B cell (primary cell): ENCODE measurements at places on chromosomes 6 and 20.

- DNase-seq, result no peak
Measured at GRCh38 chr6:30542915-30543314, 13.4 kb downstream of the GNL1 start.

DNA sequence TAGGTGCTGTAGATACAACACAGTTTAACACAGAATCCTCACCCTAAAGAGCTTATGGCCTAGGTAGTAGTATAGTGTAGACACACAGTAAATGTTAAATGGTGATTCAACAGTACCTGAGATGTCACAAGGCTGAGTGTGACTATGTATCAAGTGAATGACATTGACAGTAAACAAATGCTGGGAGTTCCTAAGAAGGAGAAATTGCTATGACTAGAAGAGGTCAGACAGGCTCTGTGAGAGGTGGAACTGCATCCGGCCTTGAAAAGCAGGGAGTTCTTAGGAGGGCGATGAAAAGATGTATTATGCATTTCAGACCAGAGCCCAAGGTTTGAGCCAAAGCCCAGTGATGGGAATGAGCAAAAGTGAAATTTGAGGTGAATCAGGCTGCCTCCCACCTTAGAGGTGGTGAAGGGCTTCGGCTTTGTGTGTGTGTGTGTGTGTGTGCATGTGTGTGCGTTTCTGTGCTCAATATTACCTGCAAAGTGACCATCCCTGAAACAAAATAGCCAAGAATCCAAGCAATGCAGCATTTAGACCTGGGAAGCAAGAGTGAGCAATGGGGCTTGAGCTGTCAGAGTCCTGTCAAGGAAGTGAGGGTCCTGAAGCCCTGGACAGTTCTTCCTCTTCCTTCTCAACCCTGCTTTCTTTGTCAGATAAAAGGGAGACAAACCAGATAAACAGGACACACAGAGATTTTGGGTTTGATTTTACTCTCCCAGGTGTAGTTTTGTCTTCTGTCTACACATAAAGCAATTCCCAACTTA is 32.3 kb upstream of the CITED2 start:
- DNase-seq, result no peak

- no peak for DNase-seq
Measured at GRCh38 chr20:20489648-20490341, 121.9 kb downstream of the INSM1 start.

- no peak for DNase-seq
Measured at GRCh38 chr6:84442208-84442607, 214.8 kb upstream of the CEP162 start.

DNA sequence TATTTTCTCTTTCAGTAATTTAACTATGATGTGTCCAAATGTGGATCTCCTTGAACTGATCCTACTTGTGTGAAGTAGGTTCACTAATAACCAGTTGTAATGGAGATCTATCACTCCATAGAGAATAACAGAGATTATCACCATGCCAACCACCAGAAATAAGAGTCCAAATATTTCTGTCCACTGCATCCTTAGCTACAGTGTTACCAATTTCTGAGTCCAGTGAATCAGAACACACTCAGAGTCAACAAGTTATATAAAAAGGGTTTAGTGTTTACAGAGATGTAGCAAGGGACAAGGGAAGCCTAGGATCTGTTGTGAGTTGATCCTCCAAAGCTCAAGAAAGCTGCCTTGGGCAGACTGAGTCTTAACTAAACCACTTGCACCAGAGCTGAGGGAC is 882.8 kb downstream of the TBC1D32 start:
- no peak for DNase-seq

DNA sequence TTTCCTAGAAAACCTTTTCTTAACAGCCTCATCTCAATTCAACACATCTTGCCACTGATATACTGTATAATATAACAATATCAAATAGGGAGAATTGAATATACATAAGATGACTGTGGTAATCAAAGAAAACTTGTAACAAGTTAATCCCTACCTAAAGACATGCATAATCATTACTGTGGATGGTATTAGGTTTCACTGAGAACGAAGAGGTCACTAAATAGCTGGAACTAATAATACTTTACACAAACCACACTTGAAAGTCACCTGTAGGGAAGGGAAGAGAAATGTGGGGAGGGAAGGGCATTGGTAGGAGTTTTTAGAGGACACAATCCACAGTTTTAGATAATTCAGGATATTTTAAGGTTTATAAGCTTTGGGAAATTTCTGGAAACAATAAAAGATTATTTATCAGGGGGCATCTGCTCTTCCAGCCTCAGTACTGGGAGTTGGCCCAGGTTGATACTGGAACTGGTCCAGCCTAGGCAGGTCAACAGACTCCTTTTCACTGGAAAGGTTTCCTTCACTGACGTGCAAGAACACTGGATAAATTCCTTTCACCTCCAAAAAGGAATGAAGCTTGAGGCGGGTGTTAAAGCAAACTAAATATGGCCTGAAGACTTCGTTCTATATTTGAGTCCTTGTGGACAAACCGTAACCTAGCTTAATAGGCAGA is 44.0 kb downstream of the MAP7 start:
- DNase-seq, result no peak

GRCh38 chr20:59101961-59102360 is 59.4 kb upstream of the PRELID3B start:
- DNase-seq, result no peak

DNA sequence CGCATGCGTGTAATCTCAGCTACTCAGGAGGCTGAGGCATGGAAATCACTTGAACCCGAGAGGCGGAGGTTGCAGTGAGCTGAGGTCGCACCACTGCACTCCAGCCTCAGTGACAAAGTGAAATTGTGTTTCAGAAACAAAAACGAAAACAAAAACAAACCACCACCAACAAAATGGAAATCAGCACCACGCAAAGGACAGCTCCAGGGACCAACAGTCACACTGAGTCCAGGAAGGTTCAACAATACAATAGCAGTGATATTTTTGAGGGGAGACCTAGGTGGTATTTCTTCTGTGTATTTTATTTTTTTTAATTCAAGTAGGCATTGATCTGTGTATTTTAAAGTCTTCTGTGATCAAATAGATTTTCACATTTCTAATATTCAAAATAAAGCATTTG is 9.8 kb downstream of the HLA-F start:
- no peak for DNase-seq

- no peak for DNase-seq
Measured at GRCh38 chr6:169337886-169338445, 84.3 kb upstream of the THBS2 start.

GRCh38 chr6:42938987-42939809 is 9.9 kb downstream of the CNPY3 start:
- no peak for DNase-seq

- no peak for DNase-seq
Measured at GRCh38 chr20:15141861-15142260, 804.4 kb upstream of the FLRT3 start.

DNA sequence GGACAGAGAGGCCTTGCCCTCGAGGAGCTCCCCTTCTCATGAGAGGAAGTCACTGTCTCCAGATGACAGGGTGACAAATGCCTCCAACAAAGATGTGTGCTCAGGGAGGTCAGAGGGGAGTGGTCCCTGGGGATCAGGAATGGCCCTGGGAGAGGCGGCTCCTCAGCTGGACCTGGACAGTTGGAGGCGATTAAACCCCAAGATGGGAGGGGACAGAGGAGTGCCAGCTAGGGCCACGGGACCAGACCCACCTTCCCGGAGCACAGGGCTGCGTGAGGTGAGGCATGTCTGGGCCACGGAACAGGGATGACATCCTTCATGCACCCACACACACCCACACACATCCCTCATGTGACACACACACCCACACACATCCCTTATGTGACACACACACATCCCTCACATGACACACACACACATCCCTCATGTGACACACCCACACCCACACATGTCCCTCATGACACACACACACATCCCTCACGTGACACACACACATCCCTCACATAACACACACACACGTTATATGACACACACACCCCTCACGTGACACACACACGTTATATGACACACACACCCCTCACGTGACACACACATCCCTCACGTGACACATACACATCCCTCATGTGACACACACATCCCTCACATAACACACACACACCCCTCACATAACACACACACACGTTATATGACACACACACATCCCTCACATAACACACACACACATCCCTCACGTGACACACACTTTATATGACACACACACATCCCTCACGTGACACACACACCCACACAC is 57.4 kb upstream of the SLCO4A1 start:
- DNase-seq, result no peak

DNA sequence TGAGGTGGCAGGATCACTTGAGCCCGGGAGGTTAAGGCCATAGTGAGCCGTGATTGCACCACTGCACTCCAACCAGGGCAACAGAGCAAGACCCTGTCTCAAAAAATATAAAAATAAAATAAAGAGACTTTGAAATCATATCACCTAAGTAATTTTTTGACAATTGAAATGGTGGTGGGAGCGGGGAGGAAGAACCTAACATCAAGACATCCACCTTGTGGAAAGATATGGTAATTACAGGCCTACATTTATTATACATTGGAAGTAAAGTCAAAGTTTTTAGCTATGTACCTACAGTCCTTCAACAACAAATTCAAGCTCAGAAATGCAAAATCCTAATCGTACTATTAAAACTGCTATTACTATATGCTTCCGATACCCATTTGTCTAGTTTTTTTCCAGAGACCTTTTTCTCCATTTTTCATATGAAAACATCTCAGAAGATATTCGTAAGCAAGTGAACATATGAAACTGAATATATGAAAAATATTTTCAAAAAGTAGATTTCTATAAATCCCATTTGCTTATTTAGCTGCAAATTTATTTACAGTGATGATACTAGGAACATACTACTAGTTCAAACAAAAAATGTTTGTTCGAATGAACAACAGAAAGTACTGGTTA is 83.3 kb downstream of the SYCP2 start:
- DNase-seq, result peak; percentile 9

DNA sequence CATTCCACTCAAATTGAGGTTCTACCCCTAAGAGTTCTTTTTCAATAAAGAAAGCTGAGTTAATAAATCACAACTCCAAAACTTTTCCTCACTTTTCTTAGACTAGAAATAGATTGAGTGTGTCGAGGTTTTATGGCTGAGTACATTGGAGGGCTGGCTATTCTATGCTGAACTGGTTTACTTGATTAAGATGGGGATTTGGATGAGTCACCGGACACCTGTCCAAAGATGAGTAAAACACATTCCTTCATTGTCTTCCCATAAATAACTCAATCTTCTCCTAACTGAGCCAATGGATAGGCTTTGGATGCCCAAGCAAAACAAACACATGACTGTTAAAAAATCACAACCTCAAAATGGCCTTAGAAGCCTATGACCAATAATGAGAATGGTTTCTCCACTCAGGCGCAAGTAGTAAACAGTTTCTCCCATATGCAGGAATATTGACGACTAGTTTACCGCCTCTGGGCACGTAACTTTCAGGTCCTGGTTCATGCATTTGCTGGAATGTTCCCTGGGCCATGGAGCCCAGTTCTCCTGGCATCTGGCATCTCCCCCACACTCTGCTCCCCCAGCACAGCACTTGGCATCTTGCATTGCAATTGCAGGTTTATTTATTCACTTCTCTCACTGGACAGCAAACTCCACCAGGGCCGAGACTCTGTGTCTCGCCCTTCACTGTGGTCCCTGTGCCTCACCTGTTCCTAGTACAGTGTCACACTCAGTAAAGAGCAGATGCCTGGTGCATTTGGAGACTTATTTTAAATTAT is 43.9 kb downstream of the BCAS1 start:
- no peak for DNase-seq

DNA sequence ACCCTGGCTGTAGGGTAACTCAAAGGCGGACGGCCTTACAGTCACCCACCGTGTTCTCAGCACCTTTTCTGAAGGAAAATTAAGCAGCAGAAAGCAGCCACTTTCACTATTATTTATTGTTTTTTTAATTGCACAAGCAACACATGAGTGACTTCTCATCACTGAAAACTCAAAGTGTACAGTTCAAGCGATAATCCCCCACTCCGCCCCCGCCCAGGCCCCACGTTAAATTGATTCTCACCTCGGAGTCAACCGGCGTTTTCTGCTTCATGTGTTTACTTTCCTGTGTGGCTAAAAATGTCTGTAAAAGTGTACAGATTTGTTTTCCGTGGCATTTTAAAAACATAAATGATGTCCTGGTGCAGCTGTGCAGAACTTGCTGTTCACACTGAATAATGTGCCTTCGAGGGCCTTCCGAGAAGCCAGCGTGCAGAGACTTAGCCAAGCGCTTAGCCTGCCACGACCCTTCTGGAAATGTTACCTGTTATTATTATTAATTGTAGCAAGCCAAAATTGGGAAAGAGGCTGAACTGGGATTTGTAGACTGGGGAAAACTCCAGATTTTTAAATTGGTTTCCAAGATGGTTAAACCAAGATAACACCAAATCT is 335.7 kb downstream of the CDH4 start:
- DNase-seq, result no peak

DNA sequence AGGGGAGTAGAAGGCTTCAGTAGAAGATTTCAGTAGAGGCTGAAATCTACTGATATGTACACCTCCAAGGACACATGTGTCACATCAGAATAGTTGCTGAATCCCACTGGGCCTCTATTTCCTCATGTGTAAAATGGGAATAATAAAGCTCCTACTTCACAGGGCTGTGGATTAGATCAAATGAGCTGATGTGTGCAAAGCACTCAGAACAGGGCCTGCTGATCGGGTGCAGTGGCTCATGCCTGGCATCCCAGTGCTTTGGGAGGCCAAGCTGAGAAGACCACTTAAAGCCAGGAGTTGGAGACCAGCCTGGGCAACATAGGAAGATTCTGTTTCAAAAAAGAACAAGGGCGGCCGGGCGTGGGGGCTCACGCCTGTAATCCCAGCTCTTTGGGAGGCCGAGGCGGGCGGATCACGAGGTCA is 8.1 kb upstream of the AP5S1 start:
- DNase-seq, result no peak

DNA sequence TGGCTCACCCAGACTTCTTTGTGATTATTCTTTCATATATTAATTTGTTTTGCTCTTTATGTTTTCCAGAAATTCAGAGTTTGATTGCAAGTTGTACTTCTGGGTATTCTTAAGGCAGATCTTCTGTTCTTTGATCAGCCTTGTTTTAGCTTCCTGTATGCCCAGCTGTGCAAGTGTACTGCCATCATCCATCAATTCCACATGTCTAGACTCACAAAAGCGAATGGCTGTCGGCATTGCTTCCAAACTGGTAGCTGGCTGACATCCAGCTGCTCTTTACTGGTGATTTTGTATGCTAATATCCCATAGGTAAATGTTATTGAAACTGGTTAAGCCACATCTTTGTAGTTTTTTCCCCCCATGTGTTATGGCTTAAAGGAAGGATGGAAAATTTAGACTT is 1084.8 kb upstream of the CITED2 start:
- DNase-seq, result no peak

- peak; percentile 62 for DNase-seq
Measured at GRCh38 chr6:52493669-52494068, 73.5 kb downstream of the EFHC1 start.
